Stimulated activated CD4-positive, alpha-beta T cell treated with anti-CD3 and anti-CD28 coated beads, Interleukin-2, amount 100 ng/mL, for 24 hours (primary cell): ENCODE measurements at places on chromosomes 11 and 22.

GRCh38 chr11:117300773-117301172, 9.6 kb downstream of the BACE1-AS start:
- DNase-seq: no peak

GRCh38 chr11:32659672-32660071, 76.0 kb downstream of the EIF3M start:
- no peak for DNase-seq

DNA sequence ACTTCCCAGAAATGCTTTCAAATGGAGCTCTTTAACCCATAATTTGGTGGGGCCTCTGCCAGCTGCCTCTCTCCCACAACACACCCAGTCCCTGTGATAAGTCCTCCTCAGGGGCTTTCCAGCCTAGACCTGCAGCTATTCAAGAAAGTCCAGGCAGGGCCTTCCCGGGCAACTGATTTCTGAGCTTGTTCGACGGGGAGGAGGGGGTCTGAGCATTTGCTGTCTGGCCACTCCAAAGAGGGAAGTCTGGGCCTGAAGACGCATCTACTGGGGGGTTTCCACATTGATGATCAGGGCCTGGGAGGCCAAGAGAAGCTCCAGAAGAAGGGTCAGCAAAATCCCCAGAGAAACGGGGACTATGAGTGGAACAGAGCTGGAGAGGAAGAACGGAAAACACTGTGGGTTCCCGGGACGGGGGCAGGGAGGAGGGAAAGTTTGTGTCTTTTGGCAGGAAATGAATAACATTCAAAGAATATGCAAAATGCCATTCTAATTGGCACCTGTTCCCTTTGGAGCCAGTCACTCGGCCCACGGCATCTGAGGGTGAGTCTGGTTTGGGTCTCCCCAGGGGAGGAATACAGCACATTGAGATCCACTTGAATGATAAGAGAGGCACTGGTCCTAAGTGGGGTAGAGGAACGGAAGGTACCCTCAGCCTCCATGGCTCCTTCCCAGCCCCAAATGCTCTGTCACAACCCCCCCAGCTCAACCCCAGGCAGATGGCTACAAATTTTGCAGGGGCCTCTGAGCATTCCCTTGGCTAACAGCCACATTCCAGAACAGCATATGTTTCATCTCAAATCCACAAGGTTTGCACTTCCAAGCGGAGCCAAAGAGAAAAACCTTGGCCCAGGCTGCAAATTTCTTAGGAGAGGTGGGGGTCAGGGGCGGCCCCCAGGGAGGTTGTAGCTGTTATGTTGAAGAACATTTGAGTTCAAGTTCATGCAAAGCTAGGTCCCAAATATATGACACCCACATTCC, 72.0 kb downstream of the RPUSD4 start:
- no peak for DNase-seq

- DNase-seq: peak; percentile 32
Measured at GRCh38 chr22:46149512-46150033, 753 bp upstream of the PPARA start.

GRCh38 chr11:17839450-17839849, 104.9 kb downstream of the KCNC1 start:
- DNase-seq: no peak

DNA sequence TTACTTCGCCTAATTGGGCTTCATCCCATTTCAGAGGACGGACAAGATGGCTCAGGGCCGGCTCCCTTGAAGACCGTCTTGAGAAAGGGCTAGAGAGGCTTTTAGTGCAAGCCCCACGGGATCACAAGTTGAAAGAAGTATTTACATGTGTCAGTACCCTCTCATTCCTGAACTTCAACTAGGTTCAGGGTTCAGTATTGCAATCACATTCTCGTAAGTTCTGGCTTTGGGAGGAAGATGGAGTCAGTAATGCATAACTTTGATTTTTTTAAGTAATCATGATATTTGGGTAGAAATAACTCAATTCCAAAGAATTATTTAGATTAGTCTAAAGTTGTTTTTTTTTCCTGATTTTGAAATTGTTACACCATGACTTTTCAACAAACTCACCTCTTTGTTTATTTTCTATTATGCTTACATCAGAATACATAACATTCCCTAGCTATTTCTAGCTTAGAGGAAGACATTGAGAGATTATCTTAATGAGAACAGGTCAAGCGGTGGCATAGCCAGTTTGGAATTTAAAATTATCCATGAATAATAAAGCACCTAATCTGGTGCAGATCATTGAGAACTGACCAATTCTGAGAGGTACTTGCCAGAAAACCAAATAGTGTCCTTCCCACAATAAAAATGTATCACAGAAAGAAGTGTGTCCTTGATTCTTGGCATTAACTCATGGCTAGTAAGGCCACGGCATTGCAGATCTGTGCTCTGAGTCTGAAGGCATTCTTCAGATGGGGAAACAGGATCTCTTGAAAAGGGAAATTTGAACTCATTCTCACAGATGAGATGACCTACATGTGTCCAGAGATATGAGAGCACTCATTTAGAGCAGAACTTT, 92.1 kb upstream of the BLID start:
- no peak for DNase-seq

DNA sequence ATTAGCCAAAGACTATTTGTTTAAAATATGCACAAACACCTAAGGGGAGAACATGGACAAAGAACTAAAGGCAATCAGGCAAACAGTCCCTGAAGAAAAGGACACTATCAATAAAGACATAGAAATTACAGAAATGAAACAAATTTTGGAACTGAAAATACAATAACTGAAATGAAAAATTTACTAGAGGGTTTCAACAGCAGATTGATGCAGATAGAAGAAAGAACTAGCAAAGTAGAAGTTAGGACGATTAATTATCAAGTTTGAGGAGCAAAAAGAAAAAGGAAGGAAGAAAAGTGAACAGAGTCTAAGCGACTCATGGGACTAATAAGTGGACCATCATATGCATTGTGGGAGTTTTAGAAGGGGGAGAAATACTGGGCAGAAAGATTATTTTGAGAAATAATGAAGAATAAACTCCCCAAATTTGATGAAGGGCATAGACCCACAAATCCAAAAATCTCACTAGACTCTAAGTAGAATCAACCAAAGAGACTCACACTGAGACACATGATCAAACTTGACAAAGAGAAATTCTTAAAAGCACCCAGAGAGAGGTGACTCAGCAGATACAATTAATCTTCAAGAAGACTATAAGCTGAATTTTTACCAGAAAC, 62.9 kb downstream of the JAM3 start:
- no peak for DNase-seq

- no peak for DNase-seq
Measured at GRCh38 chr22:42280140-42280539, 9.7 kb upstream of the TCF20 start.

- no peak for DNase-seq
Measured at GRCh38 chr11:7585816-7586215, 72.0 kb downstream of the PPFIBP2 start.

DNA sequence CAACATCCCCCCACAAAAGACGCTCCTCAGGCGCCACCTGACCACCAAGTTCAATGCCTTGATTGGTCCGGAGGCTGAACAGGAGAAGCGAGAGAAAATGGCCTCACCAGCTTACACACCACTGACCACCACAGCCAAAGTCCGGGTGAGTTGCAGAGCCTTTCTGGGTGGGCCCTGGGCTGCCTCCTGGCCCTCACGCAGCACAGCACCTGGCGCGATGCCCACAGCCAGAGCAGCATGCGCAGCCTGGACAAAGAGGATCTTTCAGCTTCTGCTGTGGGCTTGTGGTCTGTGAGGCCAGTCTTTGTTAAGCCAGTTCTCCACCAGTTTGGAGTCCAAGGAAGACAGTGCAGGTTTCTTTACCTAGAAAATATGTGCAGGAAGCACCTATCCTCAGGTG, 21.6 kb downstream of the CYB5R2 start:
- no peak for DNase-seq

DNA sequence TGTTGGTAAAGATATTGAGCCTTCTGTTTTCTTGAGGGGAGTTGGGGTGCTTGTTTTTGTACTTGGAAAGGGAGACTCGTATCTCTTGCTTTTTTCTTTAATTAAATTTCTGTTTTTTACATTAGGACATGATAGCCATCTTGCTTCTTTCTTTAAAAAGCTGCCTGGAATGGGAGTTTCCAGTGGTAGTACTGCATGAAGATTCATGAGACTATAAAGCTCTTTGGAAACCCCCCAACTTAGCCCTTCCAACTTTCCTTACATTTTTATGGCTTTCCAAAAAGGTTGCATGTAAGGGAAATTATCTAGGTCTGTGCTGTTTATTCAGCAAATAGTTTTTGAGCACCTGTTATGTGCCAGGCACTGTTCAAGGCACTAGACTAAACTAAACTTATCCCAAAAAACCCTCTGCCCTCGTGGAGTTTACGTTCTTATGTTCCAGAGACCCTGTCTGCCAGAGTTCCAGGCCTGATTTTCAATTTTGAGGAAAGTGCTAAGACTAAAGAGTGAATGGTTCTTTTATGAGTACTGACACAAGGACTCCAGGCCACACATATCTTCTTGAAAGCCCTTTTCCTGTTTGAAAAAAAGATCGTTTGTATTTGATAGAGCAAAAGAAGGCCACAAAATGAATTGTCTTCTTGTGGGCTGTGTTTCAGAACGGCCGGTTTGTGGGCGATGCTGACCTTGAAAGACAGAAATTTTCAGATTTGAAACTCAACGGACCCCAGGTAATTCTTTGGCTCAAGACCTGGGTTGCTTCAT, 31.9 kb downstream of the CTNND1 start:
- DNase-seq: no peak

DNA sequence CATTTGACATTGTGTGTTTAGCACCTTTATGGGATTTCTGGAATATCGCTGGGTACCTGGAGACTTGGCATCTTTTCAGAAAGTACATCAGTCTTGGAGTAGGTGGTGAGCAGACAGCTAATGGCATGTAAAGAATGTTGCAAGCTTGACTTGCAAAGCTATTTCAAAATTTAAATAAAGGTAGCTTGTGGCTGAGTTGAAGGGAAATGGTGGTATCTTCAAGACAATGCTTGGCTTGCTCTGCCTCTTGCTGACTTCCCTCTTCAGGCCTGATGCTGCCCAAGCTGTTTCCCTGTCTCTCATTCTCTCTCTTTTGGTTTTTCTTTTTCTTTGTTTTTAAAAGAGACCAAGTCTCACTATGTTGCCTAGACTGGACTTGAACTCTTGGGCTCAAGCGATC, 13.2 kb downstream of the ZNRF3 start:
- DNase-seq: no peak

DNA sequence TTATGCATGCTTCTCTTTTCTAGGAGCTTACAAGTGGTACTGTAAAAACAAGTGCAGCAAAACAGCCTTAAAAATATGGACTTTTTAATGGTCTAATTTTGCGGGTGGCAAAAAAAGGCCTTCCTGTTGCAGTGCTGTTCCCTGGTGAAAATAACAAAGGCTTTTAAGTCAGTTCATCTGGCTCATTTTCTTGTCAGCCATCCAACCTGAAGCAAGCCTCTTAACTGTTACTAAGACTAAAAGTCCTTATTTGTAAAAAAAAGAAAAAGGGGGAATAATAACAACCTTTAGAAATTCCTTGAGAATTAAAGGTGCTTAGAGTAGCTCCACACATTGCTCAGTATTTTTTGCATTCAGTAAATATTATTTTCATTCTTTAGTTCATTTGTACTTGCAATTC, 200.5 kb upstream of the CHORDC1 start:
- DNase-seq: no peak

- no peak for DNase-seq
Measured at GRCh38 chr22:24284747-24285203, 14.1 kb downstream of the SPECC1L start.

DNA sequence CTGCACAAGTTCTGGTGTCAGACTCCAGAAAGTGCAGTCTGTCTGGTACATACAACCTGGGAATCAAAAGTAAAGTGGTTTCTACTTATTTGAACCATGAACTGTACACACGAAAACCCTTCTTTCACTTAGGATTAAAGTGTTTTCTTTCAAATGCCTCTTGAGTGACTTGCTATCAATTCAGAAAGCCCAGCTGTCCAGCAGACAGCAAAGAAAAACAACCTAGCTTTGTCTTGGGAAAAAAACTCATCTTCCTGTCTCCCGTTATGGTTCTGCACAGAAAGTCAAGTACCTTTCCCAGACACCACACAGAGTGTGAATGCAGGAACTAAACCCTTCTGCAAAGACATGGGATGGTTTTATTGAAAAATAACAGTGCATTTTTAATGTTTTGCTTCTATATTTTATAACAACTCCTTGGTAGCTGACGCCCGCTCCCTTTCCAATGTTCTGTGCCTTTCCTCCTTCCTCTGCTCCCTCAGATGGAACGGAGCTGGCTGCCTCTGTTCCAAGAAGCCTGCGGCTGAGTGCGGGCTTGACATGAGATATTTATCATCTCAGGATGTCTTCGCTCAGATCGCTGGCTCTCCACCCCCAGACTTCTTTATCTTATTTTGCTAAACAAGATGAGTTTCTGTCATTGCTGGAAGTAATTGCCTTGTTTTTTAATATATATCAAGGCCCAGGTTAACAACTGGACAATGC, 322.3 kb upstream of the B3GAT1 start:
- no peak for DNase-seq

- no peak for DNase-seq
Measured at GRCh38 chr22:38798496-38798895, 4.6 kb upstream of the DNAL4 start.

- DNase-seq: no peak
Measured at GRCh38 chr11:115502636-115503082, 1.6 kb downstream of the CADM1 start.

- peak; percentile 46 for DNase-seq
Measured at GRCh38 chr11:68632802-68633201, 51.5 kb upstream of the GAL start.

GRCh38 chr11:69039501-69039900, 9.2 kb upstream of the TPCN2 start:
- DNase-seq: no peak

DNA sequence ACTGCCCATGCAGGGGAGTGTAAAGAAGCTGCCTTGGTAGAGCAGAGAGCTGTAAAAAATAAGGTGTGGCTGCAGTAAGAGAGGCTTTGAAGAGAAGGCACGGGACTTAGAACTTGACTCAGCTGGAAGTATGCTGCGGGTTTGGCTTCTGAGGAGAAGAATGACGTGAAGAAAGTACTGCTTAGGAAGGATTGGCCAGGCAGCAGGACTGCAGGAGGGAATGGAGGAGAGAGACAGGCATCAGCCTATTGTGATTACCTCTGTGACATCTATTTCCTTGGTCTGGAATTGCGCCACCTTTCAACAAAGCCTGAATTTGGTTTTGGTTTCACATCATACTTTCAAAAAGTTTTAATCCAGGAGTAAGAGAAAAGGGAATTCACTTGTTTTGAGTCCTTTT, 22.5 kb downstream of the PRRG4 start:
- no peak for DNase-seq

DNA sequence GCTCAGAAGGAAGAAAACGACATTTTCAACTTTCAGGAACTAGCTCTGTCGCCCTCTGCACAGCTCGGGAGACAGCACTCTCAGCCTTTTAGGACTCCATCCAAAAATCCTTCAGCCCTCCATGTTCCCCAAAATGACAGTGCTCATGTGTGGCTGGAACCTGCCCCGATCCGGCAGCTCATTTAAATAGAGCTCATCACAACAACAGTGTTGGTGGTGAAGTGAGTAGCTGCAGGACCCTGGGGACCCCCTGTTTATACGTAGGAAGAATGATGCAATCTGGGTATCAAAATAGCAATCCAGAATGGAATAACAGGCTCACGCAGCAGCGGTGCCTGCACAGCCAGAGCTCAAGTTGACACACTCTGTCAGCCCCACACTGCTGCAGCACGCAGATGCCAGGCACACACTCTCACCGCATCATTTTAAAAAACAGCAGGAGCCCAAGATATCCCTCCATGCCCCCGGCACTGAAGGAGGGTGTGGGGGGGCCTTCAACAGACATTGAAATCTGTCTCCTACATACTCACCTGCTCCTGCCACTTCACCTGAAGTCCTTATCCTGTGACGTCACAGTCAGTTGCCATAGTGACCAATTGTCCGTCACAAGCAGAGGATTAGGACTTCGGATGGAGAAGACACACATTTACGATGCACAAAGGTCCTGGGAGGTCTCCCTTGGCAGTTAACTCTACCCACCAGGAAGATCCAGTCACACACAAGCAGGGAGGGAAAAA, 24.0 kb downstream of the TRIM66 start:
- no peak for DNase-seq
